HEK293T (cell line): ENCODE measurements at places on chromosomes 6 and 20.

DNA sequence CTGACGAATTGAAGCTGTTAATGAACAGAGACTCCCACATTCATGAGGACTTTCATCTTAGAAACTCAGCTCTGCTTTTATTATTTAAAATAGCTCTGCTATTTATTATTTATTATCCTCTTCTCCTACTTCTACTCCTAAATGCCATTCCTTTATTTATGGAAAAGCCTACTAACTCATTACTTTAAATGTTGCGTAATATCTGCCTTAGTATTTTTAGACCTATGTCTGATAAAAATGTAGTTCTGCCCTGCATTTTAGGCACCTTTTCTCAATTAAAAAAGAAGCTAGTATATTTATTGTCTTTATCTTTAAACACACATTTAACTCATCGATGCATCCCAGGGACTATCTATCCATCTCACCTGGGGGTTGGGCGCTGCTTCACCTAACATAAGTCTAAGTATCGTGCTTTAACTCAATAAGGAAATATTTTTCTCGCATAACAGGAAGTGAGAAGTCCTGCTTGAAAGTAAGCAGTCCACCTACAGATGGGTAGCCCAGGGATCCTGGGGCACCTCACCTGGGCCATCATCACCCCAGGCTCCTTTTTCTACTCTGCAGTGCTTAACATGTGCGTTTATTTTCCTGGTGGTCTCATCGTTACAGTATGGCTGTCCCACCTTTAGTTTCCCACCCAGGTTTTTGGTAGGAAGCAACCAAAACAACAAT lies 31.3 kb upstream of the FAM184A start:
- no peak for DNase-seq

DNA sequence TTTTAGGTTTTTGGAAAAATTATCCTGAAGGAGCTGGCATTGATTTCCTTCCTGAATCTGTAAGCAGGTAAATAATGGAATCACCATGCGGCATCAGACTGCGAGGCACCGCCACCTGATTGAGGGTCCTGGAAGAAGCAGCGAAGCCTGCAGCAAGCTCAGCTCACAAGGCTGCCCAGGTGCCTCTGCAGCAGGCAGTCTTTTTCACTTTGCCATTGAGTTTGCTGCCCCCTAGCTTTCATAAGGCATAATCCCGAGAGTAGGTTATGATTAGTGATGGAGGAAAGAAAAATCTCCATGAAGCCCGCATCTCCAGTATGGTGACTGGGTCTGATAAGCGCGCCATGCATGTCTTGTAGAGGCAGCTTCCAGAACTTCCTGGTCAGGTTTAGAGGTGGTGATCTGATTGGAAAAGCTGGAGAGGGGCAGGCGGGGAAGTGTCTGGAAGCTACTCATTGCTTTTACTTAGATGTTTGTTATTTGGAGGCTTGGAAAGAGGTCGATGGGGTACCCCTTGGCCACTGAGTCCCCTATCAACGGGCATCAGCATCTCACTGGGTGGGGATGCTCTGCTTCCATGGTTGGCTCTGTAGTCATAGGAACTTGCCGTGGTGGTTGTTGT lies 26.7 kb downstream of the IYD start:
- DNase-seq, result peak; percentile 79

DNA sequence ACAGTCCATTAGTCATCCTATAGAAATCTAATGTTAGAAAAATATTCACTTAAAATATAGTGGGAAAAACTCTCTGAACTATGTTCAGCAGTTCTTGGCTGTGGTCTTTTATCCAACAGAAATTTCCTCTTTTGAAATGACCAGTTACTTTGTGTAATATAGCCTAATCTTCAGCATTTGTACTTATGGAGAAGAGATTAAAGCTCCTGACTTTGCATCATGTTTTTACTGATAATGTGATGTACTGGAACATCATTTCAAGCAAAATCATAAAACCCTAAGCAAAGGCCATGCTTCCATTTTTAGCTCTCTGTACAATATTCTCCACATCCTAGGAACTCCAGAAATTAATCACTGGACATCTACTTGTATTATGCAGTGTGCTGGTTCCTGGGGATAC lies 430.8 kb upstream of the RUNX2 start:
- DNase-seq, result no peak

DNA sequence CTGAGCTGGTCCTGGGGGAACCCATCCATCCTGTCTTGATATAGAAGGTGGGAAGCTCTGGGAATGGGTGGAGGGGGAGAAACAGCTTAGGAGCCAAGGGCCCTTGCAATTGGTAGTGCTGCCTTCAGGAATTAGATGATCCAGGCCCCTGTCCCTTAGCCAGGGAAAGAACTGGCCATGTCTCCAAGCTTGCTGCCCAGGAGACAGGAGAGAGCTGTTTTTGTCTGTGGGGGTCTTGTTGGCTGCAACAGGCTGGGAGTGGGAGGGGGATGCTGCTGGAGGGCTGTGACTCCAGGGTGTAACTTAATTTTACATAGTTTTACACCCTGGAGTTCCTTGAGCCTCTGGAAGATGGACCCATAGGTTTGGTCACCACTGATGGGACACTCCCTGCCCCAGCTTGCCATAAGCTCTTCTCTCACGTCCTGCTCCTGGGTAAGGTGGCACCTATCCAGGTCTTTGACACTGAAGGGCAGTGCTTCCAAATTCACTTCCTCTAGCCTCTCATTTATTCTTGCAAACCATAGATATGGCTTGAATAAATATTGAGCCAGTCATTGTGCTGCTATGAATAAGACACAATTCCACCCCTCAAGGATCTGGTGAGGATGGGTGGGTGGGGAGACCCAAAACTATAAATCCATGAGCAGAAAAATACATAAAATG lies 16.8 kb downstream of the VEGFA start:
- DNase-seq, result no peak

GRCh38 chr20:58677808-58678207 lies 14.8 kb upstream of the NPEPL1 start:
- no peak for DNase-seq

GRCh38 chr6:6696867-6697531 lies 108.5 kb downstream of the LY86 start:
- DNase-seq, result peak; percentile 73

DNA sequence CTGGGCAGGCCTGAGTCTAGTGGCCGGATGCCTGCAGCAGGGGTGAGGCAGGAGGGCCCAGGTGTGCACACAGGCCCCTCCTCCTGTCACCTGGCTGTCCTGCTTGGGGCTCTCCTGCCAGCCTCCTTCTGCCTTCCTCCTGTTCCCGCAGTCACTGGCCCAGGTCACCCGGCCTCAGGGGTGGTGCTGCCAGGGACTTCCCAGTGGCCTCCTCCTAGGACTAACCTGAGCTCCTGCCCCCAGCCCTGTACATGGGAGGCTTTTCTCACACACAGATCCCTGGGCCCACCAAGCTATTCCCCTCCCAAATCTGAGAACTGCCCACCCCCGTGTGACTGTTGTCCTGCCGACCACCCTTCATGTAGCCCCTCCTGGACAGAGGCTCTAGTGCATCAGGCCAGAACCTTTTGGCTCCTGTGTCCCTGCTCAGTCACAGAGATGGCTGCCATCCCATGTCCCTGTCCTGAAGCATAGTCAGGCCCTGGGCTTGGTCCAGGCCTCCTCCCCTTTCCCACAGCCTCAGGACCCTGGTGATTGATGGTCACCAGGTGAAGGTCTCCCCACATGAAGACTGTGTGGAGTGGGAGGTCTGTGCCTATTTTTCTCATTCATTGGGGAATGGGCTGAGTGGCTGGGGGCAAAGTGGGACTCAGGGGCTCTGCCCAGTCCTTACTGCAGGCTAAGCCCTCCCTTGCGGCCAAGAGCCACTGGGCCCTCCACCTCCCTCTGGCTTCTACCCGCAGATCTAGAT lies 1.1 kb upstream of the ULBP1 start:
- DNase-seq, result no peak

DNA sequence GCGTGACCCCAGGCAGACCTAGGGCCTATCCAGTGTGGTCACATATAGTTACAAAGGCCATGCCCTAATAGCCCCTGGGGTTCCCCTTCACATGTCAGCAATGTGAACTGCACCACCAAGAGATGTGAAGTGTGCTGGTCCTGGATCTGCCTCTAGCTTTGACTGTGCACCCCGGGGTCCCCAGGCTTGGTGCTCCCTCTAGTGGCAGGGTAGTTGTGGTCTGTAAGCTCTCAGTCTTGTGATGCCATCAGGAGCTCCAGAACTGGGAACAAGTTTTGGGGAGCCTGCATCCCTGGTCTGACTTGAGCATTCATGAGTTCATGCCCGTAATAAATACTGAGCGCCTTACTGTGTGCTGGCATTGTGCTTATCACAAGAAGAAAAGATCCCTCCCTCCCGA lies 143.4 kb downstream of the DHX35 start:
- no peak for DNase-seq

DNA sequence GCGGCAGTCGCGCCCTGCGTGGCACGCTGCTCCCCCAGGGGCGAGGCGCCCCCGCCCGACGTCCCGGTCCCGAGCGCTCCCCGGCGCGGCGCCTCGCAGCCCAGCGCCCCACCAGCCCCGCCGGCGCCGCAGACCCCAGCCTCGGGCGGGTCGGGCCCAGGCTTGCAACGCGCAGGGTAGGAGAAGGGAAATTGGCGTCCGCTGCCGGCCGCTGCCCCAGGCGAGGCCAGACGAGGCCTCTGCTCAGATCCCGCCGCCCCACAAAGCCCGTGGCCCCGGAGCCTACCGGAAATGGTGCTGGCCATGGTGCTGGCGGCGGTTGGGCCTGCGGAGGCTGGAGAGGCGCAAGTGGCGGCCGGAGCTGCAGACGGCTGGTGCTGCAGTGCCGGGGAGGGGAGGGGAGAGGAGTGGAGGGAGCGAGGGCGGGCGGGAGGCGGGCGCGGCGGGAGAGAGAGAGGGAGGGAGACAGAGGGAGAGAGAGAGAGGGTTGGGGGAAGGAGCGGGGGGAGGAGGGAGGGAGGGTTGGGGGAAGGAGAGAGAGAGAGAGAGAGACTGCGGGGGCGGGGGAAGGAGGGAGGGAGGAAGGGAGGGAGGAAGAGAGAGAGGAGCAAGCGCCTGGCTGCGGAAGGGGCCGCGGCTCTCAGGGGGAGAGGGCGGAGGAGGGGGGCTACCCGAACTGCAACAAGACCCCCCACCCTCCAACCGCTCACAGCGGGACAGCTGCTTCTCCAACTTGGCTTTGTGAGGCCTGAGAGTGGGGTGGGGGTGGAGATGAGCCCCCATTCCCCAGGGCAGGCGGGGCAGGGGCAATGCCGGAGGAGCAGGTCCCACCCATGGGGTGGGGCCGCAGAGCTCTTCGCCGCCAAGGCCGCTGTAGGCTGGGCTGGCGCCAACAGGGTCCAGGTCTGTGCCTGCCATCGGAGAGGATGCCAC lies at the start of gene STMN3:
Gene STMN3 (minus strand): TSS at position 384 of the 933 bp plus-strand sequence. CDS start 79 bp downstream, at position 305.
- peak; percentile 80 for DNase-seq

GRCh38 chr6:49909563-49909962 lies 43.2 kb upstream of the CRISP1 start:
- DNase-seq, result no peak

DNA sequence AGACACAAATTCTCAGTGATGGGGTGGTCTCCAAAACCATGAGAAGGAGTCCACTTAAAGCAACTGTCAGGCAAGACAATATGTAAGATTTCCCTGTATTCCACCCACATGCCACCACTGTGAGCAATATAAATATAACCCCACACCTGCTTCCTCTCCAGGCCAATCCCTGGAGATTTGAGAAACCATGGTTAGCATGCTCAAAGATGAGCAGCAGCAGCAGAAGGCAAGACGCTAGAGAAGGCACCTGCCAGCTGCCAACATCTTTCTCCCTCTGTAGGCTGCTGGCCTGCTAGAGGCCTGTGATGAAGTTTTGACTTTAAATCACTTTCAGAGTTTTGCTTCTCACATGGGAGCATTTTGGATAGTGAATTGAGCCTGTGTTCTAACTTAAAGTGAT lies 7.9 kb upstream of the SOD2 start:
- DNase-seq, result no peak

GRCh38 chr6:155273431-155273830 lies 9.6 kb downstream of the CLDN20 start:
- no peak for DNase-seq

DNA sequence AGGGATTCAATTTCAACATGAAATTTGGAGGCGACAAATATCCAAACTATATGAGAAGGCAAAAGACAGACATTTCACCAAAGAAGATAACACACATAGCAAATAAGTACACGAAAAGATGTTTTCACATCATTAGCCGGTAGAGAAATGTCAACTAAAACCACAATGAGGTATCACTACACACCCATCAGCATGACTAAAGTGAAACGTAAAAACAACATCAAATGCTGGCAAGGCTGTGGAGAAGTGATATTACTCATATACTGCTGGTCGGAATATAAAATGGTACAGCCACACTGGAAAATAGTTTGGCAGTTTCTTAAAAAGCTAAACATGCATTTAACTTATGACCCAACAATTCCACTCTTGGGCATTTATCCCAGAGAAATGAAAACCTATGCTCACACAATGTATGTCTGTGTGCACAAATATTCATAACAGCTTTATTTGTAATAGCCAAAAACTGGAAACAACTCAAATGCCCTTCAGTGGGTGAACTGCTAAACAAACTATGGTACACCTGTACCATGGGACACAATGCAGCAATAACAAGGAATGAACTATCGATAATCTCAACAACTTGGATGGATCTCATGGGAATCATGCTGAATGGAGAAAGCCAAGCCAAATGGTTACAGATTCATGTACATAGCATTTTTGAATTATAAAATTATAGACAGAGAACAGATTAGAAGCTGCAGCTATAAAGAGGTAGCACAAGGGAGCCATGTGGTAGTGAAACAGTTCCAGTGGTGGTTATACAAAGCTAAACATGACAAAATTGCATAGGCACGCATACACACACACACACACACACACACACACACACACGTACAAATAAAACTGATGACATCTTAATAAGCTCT lies 8.6 kb downstream of the ADAT2 start:
- no peak for DNase-seq

- no peak for DNase-seq
Observed at GRCh38 chr20:34165018-34165619, 53.1 kb upstream of the EIF2S2 start.

- DNase-seq, result no peak
Observed at GRCh38 chr20:49344140-49344539, 66.3 kb upstream of the ZNFX1 start.

DNA sequence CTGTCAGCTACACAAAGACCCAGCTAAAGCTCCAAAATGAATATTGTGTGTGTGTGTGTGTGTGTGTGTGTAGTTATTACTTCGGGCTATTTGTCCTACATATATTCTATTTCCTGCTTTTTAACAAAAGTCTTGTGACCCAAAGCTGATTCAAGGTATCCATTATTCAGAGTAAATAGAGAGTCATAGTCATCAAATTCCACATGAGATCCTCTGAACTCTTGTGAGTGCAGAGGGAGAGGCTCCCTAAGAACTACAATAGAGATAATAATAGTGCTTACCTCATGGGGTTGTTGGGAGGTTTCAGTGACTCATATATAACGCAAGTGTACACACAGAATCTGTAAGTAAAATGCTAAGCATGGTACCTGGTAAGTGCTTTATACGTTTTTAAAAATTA lies 95.6 kb upstream of the SHLD1 start:
- no peak for DNase-seq

DNA sequence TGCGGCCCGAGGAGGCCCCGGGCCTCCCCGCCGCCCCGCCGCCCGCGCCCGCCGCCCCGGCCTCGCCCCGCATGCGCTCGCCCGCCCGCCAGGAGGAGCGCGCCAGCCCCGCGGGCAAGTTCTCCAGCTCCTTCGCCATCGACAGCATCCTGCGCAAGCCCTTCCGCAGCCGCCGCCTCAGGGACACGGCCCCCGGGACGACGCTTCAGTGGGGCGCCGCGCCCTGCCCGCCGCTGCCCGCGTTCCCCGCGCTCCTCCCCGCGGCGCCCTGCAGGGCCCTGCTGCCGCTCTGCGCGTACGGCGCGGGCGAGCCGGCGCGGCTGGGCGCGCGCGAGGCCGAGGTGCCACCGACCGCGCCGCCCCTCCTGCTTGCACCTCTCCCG lies 1.5 kb downstream of the FOXQ1 start:
- peak; percentile 26 for DNase-seq
